ENCODE measurements at places on chromosomes 7 and 10. TPM values are rescaled to one million over a fixed set of nuclear protein-coding genes. Genes with fewer than 3 reads are reported as not detected.

DNA sequence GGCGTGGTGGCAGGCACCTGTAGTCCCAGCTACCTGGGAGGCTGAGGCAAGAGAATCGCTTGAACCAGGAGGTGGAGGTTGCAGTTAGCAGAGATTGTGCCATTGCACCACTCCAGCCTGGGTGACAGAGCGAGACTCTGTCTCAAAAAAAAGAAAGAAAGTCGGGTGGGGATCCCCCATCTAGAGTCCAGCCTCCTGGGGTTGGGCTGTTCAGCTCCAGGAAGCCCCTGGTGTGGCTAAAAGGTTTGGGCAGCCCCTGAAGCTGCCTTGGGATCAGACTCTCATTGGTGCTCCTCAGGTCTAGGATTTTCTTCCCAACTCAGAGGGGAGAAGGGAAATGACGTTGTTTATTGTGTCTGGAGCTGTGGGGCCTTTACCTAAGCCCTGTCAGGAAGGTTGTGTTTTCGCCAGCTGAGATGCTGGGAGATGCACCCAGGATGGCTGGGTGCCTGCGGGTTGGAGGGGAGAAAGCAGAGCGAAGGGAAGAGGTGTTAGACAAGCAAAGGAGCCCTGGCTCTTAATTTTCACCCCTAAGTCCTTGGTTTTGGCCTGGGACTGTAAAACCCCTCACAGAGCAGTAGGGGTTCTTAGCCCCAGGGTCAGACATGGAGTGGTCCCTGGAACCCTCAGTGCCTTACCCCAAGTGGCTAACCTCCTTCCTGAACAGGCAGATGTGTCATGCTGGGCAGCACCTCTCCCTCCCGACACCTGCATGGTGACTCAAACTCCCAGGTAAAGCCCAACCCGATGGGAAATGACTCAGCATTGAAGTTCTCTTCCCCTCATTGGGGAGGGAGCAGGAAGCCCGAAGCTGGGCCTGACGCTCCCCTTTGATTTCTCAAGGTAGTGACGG, 21.1 kb downstream of the PLAU start:
- DNase-seq = no peak

- DNase-seq = no peak
Measured at GRCh38 chr10:24428410-24428782, 219.5 kb downstream of the KIAA1217 start.

- no peak for DNase-seq
Measured at GRCh38 chr7:98022531-98022930, 32.5 kb upstream of the OCM2 start.

The PRKAR2B gene
- 4.7 TPM for total RNA-seq

DNA sequence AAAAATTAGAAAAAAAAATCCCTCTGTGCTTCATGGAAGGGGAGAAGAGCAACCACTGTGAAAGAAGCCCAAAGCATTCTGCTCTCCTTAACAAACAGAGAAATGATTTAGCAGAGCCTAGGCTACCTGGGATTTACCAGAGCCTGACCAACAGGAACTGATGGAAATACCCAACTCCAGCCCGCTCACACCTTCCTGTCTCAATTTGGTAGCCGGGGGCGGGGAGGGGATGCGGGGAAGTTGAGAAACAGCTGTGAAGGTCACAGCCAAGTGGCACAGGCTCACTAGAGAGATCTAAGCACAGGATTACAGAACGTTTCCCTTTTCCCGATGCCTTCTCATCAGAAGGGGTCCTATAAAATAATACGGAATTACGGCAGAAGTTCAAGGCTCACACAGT, 17.6 kb downstream of the RSU1 start:
- no peak for DNase-seq

GRCh38 chr10:100775386-100775785, 30.0 kb downstream of the PAX2 start:
- DNase-seq = peak; percentile 75

GRCh38 chr10:103612462-103613365, 119.2 kb downstream of the NEURL1 start:
- DNase-seq = no peak

DNA sequence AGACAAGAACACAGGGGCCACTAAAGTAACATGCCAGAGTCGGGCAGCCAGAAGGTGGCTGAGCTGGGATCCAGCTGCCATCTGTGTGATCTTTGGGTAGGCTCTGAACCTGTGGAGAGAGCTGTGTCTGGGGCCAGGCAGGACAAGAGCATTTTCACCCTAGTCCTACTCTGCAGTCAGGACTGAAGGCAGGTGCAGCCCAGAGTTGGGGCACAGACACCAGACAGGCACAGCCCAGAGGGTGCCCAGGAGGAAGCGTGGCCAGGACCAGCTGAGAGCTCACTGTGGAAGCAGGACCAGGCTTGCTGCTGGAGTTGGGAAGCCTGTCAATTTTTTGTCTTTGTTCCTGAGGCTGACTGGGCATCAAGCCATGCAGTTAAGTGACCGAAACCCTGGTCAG, 113.6 kb downstream of the ADCY1 start:
- DNase-seq = peak; percentile 61

DNA sequence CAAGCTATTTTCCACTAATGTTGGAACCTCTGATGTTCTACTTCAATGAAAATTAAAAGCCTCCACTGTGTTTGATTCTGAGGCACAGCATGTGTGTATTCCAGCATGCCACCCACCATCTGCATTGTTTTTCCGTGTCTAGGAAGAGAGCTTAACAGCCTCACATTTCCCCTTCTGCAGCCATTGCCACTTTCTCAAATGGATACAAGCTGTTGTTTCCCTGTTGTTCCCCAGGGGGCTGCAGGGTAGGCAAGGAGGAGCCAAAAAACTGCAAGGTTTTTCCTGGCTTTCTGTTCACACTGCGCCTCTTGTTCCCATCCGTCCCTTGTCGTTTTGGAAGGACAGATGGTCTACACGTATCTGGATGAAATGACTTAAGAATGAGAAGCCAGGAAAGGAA, 72.3 kb upstream of the DNAJB12 start:
- DNase-seq = no peak

DNA sequence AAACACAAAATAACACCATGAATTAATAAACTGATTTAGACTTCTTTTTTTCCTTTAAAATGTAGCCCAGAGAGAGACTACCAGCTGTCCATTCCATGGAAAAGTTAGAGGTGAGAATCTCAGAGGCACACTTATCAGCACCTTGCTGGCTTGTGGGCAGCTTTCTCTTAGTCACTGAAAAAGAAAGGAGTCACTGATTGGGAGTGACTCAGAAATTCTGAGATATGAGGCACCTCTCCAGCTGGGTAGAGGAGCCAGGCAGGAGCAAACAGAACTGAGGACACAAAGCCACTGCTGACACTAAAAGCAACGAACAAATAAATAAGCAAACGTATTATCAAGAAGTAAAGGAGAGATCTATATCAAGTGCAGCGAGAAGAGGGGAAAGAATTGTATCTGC, 310.6 kb downstream of the PARD3 start:
- DNase-seq = no peak

The CPED1 gene
- total RNA-seq = 99.6 TPM

DNA sequence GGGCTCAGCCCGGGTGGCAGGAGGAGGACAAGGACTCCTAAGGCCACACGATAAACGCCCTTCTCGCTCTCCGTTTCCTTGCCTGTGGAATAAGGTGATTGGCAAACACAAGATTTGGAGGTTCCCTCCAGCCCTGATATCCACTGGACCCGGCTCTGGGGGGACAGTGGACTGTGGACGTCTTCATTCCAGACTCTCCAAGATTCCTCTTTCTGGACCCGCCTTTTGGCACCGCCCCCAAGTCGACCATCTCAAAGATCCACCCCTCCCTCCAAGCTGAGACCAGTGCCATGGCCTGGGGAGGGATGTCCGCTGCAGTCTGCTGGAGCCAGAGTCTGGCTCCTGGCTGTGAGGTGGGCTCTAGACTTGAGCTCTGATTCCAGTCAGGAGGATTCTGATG, 23.6 kb downstream of the ZNF783 start:
- no peak for DNase-seq

The FXYD4 gene
- total RNA-seq = not detected

The BTAF1 gene
- 29.4 TPM for total RNA-seq

The HTR5A gene
- total RNA-seq = not detected

GRCh38 chr10:53009961-53010907, 237.7 kb upstream of the MBL2 start:
- no peak for DNase-seq

GRCh38 chr7:152907042-152907761, 147.7 kb downstream of the ACTR3B start:
- DNase-seq = no peak

DNA sequence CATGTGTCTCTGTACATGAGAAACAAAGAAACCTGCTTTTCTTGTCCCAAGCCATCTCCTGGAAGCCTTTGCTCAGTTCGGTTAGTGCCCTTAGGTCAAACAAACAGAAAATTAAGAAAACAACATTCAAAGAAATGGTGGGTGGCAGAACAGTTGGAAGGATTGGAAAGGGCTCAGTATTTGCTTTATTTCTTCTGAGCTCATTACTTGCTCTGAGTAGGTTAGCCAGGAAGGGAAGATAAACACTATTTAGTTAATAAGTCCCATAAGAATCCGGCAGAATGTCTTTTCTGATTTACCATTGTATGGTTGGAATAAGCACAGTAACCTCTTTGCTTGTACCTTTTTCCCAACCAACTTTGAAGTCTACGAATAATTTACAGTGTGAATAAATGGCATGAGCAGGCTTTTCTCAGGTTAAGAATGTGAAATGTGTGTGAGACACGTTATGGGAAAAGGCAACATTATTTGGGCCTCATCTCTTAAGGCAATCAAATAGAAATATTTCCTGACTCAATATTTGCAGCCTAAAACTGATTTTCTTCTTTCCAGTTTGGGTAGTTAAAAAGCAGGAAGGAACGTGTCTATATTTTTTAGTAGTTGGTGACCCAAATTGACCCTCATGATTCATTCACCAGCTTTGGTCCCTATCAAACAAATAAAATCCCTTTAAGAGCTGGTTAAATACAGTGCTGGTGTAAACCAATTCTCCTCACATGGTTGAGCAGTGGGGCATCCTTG, 158.5 kb downstream of the DKK1 start:
- DNase-seq = no peak

The TCAF2 gene
- 1.7 TPM for total RNA-seq

- no peak for DNase-seq
Measured at GRCh38 chr7:116782177-116782711, 80.1 kb upstream of the CAPZA2 start.

DNA sequence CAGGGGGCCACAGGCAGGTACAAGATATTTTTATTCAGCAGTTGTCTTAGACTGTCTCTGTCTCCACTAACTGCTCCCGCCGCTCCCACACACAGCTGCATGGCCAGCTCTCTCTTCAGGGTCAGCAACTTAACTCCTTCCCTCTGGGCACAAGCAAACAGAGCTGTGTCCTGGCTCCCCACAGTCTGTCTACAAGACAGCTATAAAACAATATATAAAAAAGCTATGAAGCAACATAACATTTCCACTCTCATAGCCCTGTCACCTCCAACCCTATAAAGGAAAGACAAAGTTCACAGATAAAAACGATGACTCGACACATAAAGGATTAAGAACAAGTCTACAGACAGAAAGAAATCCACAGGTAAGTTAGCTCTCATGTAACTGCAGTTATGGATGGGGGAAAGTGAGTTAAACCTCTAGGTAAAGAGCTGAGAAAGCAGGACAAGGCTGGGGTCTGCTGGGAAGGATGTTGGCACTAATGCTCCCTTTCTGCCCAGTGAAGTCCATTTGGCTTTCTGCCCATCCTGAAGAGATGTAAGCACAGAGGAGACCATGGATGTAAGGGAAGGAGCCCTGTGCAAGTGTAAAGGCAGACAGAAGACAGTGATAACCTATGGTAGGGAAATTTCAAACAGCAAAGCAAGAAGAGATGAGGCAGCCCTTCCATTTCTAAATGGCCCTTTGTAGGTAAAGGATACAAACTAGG, 27.0 kb downstream of the RAPGEF5 start:
- DNase-seq = no peak

The DLX5 gene
- 4.9 TPM for total RNA-seq

DNA sequence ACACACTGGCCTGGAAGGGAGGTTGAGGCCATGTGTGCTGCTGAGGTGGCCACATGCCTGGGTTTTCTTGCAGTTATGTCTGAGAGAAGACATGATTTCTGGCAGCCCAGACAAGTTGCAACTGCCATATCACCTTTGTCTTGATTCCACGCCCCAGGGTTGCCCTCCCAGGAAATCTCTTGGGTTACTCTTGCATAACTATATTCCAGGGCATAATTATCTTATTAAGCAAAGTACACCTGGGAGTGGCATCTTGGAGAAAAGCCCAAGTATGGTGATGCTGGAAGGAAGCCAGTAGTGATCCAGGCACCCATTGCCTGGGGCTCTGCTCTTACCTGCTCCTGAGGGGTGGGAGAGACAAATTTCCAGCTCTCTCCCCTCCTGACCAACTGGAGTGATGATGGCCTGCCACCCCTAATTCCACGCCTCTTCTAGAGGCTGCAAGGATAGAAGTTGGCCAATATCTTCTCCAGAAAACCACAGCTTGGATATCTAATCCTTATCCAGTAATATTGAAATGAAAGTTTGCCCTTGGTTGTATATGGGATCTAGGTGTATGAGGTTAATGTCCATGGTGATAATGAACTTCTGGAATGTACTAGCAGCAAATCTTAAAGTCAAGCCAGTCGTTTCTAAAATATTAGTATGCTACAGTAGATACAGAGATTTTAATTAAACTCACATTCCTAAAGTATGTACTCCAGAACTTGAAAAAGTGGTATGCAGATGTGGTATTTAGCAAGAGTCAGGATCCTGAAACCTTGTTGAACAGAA, 5.0 kb downstream of the AKR1B10 start:
- no peak for DNase-seq

The TEX47 gene
- not detected for total RNA-seq

DNA sequence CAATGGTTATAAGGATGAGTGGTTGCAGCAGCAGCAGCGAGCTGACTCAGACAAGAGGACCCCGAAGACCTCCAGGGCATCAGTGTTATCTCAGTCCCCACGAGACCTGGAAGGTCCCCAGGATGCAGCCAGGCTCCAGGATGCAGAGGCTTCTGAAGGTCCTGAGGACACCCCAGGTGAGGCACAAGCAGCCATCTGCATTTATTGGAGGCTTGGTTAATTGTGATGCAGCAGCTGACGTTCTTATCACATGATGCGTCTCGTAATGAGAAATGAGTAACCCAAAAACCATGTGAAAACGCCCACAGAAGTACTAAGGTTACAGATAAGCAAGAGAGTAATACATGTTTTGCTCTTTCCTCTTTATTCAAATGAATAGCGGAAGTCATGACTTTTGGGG, 17.4 kb downstream of the C7orf57 start:
- no peak for DNase-seq

DNA sequence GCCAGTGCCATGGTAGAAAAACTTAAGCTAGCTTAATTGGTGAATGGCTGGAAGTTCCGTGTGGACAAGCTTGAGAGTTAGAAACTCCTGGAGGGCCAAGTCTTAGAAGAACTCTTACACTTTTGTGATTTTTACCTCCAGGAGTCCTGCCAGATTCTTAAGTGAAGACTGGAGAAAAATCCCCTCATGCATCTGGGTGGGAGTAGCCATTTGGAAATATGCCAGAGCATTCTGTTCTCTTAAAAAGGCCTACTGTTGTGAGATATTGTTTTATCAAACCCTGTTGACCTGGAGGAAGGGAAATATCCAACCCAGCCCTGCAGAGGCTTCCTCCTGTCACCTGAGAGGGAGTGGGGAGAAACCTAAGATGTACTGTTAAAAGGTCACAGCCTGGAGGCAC, 17.6 kb upstream of the MCM10 start:
- no peak for DNase-seq
